ENCODE measurements at places on chromosomes 12 and 14.

GRCh38 chr14:75453817-75454434 lies 26.1 kb downstream of the JDP2 start:
- no peak for DNase-seq

GRCh38 chr14:101521473-101521915 lies 39.8 kb upstream of the DIO3 start:
- DNase-seq: no peak

DNA sequence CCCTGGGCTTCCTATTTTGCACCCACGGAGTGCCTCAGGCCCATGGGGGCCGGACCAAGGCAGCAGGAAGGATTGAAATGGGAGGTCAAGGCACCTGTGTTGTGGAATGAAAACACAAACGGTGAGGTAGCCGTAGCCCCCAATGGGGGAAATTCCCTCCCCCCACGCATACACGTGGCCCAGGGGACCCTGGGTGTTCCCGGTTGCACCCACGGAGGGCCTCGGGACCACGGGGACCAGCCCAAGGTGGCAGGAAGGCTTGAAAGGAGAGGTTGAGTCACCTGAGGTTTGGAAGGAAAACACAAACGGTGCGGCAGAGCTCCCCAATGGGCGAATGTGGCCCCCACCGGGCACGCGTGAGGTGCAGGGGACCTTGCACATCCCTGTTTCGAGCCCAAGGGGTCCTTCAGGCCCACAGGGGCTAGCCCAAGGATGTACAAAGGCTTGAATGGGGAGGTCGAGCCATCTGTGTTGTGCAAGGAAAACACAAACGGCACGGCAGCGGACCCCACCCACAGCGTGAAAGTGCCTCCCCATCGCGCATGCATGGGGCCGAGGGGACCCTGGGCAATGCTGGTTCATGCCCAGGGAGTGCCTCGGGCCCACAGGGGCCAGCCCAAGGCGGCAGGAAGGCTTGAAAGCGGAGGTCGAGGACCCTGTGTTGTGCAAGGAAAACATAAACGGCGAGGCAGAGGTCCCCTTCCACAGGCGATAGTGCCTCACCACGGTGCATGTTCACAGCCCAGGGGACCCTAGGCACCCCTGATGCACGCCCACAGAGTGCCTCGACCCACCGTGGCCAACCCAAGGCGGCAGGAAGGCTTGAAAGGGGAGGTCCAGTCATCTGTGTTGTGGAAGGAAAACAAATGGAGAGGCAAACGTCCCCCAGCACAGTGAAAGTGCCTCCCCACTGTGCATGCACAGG lies 376.7 kb downstream of the ALG10 start:
- DNase-seq: no peak

- DNase-seq: no peak
These were observed 80.8 kb downstream of the C14orf132 start for GRCh38 chr14:96119947-96120346.

DNA sequence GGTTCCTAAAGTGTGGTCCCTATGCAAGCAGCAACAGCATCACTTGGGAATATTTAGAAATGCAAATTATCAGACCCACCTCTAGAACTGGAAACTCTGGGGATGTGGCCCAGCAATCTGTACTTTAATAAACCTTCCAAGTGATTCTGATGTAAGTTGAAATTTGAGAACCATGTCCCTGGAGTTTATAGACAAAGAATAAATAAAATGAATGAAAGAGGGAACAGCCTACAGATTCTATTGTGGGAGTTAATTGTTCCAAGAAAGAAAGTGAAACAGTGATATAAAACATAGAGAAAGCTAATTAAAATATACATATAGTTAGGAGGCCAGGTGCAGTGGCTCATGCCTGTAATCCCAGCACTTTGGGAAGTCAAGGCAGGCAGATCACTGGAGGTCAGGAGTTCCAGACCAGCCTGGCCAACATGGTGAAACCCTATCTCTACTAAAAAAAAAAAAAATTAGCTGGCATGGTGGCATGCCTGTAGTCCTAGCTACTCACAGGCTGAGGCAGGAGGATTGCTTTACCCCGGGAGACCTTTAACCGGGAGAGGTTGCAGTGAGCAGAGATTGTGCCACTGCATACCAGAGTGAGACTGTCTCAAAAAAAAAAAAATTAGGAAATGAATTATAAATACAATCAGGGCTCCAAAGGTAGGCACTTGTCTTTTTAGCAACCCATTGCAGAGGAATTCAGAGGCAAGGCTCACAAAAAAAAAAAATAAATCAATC lies 507.5 kb downstream of the NAV3 start:
- no peak for DNase-seq

DNA sequence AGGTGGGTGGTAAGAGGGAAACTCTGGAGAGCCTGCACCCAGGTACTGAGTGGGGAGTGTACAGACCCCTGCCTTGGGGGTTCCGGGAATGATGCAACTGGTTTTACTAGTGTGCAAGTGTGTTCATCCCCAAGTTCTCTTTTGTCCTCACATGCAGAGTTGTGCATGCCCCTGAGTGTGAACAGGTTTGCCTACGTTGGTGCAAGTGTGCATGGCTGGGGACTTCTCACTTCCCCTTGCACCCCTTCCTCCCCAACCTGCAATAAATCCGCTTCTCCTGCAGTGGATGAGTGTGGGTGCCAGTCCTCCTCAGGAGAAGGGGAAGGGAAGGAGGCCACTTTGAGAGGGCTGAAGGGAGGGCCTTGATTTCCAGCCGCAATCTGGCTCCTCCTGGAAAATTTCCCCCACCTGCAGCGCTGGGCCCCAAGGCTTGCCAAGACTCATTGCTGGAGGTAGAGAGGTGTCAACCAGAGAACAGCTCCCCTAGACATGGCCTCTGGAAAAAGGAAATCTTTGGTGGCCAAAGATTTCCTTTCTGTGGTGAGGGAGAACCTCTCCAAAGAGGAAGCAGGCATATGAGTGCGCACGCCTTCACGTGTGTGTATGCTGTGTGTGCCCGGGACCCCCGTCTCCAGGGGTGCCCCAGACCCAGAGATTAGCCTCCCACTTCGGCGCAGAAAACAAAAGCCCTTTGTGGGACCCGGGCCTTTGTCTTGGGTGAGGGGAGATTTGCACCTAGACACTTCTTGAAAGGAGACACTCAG lies 5.5 kb downstream of the AQP2 start:
- no peak for DNase-seq

Measured in cerebellum (tissue), 4 donors.